Liver (tissue), 10 donors: ENCODE measurements at places on chromosomes 12 and 14. TPM values are rescaled to one million over a fixed set of nuclear protein-coding genes. Genes with fewer than 3 reads are reported as not detected.
A peak's percentile ranks its signal among the peaks of the same experiment; 100 is the strongest.

DNA sequence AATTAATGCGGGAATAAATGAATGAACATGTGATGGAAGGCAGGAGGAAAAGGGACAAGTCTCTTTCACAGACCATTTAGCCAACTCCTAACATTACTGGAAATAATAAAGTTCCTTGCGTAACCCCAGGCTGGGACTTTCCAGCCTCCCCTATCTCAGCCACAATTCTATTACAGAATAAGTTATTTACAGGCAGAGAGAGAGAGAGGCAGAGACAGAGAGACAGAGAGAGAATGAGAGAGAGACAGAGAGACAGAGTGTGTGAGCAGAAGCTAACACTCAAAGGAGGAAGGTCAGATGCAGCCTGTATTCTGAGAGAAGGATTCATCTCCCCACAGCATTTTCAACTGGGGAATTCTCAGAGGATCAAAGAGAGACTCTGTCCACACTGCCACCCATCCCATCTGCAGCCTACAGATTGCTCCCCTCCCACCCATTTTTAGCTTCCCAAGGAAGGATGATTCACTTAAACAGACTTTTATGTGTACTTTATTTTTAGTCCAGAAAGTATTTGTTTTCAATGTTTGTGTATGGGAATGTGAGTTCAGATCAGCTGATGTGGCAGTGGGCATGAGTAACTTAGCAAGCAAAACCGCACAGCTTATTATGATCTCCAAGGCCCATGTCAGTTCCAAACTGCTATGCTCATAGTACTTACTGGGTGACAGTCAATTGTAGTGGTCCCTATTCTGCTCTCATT is 165.7 kb downstream of the CAND1 start:
- H3K4me1 ChIP-seq, result peaks cover 16% of the 10 kb centered on the region
- H3K27me3 ChIP-seq, result no peaks in the 10 kb centered on the region
- H3K36me3 ChIP-seq, result no peaks in the 10 kb centered on the region

DNA sequence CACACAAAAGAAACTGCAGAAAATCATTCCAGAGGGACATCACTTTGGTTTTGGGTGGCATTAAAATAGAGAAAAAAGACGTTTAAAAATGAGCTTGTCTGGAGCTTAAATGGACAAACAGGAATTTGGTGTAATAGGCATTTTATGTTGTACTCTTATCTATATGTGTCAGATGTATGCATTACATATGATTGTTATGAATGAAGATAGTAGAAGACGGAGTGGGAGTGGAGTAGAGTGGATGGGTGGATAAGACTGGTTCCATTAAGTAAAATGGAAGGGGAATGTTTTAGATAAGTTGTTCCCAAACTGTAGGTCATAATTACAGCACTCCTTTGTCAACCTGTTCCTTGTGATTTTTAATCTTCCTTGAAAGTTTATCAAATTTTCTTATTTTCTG is 1.9 kb downstream of the CCDC91 start:
- no peak overlapping the region for H3K27ac ChIP-seq
- H3K27me3 ChIP-seq, result no peaks in the 10 kb centered on the region
- H3K4me3 ChIP-seq, result no peak overlapping the region
- no peak for DNase-seq
- no peaks in the 10 kb centered on the region for H3K36me3 ChIP-seq

DNA sequence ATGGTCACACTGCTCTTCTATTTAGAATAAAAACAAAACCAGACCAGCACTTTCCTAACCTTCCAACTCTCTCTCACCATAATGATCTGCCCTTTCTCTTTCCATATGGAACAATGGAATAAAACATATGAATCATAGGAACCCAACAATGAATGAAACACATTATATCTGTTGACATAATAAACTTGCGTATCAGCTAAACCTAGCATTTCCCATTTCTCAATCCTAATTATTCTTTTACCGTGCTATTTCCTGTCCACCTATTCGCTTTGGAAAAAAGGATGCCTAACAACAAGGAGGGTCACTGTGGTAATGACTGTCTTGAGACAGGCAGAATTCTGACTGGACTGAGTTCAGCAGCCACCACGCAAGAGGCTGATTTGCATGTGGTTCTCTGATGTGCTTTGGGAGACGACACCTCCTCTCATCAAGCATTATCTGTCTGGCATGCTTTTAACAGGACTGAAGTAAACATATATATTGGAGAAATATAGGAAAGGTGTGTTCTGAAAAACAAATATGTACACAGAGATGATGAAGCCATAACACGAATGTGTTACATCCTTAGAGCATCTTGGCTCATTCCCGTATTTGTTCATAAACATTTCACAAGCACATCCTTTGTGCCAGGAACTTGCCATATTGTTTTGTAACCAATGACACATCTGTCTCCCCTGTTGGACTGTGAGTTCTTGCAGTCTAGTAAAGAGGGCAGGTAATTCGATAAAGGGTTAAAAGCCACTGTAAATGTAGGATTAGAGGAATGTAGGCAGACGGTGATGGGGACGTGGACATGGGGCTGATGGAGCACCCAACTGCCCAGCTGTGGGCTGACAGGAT is 87.7 kb downstream of the PTPRB start:
- no peaks in the 10 kb centered on the region for H3K27me3 ChIP-seq
- H3K4me1 ChIP-seq, result no peaks in the 10 kb centered on the region
- no peaks in the 10 kb centered on the region for H3K36me3 ChIP-seq

The POTEG gene
- total RNA-seq, result not detected

The KERA gene
- not detected for total RNA-seq

- no peak overlapping the region for H3K4me3 ChIP-seq
- no peak for DNase-seq
- no peaks in the 10 kb centered on the region for H3K27me3 ChIP-seq
- H3K4me1 ChIP-seq, result no peaks in the 10 kb centered on the region
- no peaks in the 10 kb centered on the region for H3K36me3 ChIP-seq
These were observed 880.9 kb downstream of the BCL11B start for GRCh38 chr14:98391061-98391460.

- H3K27ac ChIP-seq, result no peak overlapping the region
- H3K36me3 ChIP-seq, result no peaks in the 10 kb centered on the region
- H3K27me3 ChIP-seq, result no peaks in the 10 kb centered on the region
- DNase-seq, result no peak
- H3K4me3 ChIP-seq, result no peak overlapping the region
These were observed 83.7 kb downstream of the TMTC3 start for GRCh38 chr12:88225776-88226175.

GRCh38 chr14:94821705-94822104 is 51.8 kb upstream of the GSC start:
- DNase-seq, result no peak
- H3K27ac ChIP-seq, result no peak overlapping the region
- no peaks in the 10 kb centered on the region for H3K27me3 ChIP-seq
- H3K4me3 ChIP-seq, result no peak overlapping the region
- no peaks in the 10 kb centered on the region for H3K36me3 ChIP-seq
- H3K4me1 ChIP-seq, result no peaks in the 10 kb centered on the region

DNA sequence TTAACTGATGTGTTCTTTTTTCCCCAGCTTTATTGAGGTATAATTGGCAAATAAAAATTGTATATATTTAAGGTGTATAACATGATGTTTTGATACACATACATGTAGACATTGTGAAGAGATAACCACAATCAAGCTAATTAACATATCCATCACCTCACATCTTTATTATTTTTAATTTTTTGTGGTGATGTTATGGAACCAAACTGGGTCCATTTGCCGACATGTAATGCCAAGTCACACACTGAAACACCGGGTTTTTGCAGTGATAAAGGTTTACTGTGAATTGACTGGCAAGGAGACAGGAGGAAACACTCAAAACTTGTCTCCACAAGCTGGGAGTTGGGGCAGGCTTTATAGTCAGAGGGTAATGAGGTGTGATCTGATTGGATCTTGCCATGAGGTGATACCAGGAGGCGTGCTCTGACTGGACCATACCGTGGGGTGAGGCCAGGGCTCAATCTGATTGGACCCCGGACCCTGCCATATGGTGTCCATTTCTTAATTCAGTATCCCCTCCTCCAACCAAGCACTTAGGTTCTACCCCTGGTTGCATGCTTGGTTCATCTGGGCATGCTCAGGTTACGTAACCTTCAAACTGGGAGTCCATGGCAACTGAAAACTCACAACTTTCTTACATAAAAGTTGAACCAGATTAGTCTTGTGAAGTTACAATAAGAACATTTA is 11.8 kb upstream of the WSCD2 start:
- no peak overlapping the region for H3K27ac ChIP-seq
- no peaks in the 10 kb centered on the region for H3K36me3 ChIP-seq
- no peaks in the 10 kb centered on the region for H3K27me3 ChIP-seq
- H3K4me3 ChIP-seq, result no peak overlapping the region

GRCh38 chr12:96786791-96787190 is 120.3 kb upstream of the NEDD1 start:
- no peak overlapping the region for H3K4me3 ChIP-seq
- no peaks in the 10 kb centered on the region for H3K4me1 ChIP-seq
- H3K36me3 ChIP-seq, result no peaks in the 10 kb centered on the region
- H3K27me3 ChIP-seq, result no peaks in the 10 kb centered on the region
- DNase-seq, result no peak
- no peak overlapping the region for H3K27ac ChIP-seq

- H3K4me3 ChIP-seq, result no peak overlapping the region
- no peak for DNase-seq
- H3K4me1 ChIP-seq, result no peaks in the 10 kb centered on the region
- H3K27me3 ChIP-seq, result no peaks in the 10 kb centered on the region
- H3K36me3 ChIP-seq, result no peaks in the 10 kb centered on the region
These were observed 13.5 kb upstream of the KRT73 start for GRCh38 chr12:52631676-52632459.

- H3K27me3 ChIP-seq, result no peaks in the 10 kb centered on the region
- H3K4me3 ChIP-seq, result no peak overlapping the region
- peak overlapping the region; percentile 3 for H3K27ac ChIP-seq
- DNase-seq, result no peak
- H3K4me1 ChIP-seq, result peaks cover 18% of the 10 kb centered on the region
These were observed 161.3 kb downstream of the RPL10L start for GRCh38 chr14:46490238-46490685.

DNA sequence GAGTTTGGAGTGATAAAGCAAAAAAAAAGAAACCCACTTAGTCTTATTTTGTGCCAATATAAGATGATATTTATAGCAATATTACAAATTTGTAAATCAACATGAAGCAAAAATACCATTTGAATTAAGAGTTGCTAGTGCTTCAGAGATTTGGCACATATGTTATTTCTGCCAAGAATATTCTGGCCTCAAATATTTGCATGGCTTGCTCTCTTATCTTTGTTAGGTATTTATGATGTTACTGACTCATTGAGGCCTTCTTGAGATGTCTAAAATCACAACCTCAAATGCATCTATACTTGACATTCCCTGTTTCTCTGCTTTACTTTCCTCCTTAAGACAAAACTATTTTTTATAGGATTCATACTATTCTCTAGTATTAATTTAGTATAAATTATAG is 301.5 kb downstream of the NELL2 start:
- H3K4me1 ChIP-seq, result no peaks in the 10 kb centered on the region
- H3K4me3 ChIP-seq, result no peak overlapping the region
- H3K27ac ChIP-seq, result no peak overlapping the region
- no peaks in the 10 kb centered on the region for H3K27me3 ChIP-seq
- no peak for DNase-seq

DNA sequence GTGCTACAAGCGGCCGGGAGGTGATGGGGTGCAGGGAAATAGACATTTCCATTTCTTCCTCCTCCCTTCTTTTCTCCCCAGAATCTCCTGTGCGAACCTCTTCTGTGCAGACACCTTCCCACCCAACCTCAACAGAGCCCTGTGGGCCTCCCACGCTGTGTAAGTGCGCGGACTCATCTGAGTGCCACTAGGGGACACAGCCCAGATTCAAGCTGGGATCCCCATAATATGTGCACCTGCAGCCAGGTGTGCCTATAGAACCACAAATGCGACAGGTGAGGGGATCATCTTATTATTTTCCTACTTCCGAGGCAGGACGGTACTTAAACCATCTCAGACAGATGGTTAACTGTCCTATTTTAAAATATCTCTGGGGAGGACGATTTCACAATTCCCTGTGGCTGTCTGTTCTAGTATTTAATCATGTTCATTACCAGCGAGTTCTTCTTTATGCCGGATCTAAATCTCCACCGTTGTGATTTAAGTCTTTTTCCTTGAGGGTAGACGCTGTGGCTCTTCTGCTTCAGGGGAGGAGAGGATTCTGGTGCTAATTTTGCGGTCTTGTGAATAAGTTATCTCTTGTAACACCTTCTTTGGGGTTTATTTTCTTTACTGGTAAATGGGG is 17.2 kb upstream of the CACNA1C start:
- H3K36me3 ChIP-seq, result no peaks in the 10 kb centered on the region
- H3K27me3 ChIP-seq, result no peaks in the 10 kb centered on the region
- no peak overlapping the region for H3K27ac ChIP-seq
- peaks cover 9% of the 10 kb centered on the region for H3K4me1 ChIP-seq
- DNase-seq, result no peak
